ENCODE measurements at places on chromosomes 7 and 10.

DNA sequence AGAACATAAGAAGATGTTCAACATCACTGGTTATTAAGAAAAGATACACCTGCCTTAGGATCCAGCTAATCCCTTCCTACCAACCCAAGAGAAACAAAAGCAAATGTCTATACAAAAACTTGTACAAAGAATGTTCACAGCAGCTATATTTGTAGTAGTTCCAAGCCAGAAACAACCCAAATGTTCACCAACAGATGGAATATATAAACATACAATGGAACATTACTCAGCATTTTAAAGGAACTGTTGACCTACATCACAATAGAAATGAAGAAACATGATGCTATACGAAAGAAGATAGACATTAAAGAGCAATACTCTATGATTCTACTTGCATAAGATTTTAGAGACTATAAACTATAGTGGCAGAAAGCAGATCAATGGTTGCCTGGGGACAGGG is 149.4 kb downstream of the ZNF438 start:
- DNase-seq: no peak

GRCh38 chr10:106636766-106637491 is 527.6 kb downstream of the SORCS1 start:
- DNase-seq: no peak

GRCh38 chr7:128743112-128743772 is 4.1 kb downstream of the CALU start:
- DNase-seq: no peak

GRCh38 chr10:116286626-116287200 is 13.7 kb upstream of the GFRA1 start:
- no peak for DNase-seq

DNA sequence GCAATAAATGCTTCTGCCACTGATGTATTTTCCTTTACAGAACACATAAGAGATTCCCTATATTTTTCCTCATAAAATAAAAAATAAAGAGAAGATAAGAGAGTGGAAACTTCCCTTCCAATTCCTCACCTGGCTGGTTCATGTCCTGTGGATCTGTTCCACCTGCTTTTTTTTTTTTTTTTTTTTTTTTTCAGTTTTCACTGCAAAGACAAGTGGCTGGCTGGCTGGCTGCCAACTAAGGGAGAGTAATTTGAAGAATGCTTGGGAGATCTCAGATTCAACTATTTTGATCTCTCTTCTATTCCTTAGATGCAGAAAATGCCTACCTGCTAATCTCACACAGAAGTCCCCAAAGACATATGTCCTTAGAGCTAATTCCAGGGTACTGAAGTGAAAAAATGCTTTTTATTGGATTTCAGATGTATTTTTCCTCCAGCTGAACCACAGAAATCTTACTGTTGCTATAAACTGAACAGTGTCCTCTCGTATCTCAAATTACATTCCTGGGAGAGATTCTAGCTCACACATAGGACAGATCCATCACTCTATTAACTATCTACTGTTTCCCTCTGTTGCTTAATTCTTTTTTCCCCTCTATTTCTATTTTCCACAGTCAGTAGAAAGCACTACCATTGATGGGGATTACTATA is 120.8 kb downstream of the NRCAM start:
- no peak for DNase-seq

DNA sequence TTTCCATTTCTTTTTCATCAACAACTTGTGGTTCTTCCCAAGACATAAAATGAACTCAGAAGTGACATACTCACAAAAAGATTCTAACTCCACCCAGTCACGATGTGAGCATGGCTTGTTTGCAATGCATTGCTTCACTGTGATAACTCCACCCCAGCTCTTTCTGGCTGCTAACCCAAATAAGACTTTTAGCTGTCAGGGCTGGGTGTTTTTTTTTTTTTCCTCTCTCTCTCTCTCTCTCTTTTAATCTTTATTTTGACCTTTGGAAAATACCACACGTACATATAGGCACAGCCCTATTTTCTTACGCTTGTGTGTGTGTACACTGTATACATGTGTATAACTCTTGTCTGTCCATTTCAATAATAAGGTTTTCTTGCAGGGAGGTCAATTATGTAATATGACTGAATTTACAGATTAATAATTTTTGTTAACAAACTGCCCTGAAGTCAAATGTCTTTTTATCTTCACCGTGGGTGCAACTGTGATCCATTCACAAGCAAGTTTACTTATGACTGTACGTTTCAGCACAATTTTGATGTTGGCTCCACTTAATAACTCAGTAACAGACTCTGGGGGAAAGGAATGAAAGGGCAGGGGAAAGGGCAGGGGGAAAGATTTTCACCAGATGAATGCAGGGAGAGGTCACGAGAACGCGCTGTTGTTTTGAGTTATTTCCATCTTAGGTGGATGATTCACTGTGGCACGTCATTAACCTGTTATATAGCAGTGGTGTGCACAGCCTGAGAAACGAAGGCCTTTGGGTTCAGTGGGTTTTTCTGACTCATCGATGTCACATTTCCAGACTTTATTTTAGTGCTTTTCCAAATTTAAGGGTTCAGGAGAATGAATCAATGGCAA is 49.1 kb downstream of the APBB1IP start:
- DNase-seq: no peak

DNA sequence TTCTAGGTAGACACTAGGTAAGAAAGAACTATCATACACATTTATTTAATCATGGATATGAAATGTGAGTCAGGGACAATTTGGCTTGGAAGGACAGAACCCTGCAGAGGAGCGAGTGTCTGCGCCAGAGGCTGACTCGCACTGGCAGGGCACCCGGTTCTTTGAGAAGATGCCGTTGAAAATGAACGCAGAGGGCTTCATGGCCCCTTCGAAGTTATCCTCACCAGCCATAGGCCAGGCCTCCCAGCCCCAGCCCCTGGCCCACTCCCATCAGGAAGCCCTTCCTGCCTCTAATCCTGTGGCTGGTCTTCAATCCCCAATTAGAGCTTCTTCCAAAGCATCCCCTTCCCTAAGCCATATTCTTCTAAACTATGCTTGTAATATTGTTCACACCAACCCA is 239.8 kb downstream of the TCERG1L start:
- peak; percentile 4 for DNase-seq

DNA sequence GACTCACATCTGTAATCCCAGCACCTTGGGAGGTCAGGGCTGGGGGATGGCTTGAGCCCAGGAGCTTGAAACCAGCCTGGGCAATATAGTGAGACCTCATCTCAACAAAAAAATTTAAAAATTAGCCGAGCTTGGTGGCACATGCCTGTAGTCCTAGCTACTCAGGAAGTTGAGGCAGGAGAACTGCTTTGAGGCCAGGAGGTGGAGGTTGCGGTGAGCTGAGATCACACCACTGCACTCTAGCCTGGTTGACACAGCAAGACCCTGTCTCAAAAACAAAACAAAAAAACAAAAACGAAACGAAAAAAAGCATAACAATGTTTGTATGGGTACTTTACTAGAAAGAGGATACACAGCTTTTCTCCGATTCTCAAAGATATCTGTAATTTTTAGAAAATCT is 31.8 kb downstream of the WNT16 start:
- DNase-seq: no peak

- DNase-seq: no peak
Measured at GRCh38 chr7:117068511-117069145, 115.3 kb downstream of the ST7 start.

DNA sequence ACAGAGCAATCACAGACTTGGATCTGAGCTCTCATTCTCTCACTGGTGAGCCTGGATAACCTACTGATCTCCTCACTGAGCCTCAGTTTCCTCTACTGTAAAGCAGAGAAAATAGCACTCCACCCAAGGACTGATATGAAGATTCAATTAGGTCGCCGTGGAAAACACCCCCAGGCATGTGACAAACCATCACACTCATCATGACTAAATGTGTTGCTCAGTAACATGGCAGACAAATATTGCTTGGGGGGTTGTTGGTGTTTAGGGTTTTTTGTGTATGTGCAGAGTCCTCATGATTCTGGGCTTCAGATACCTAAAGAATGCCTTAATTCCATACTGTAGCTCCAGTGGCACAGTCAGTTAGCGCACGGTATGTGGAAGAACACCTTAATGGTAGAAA is 122.1 kb upstream of the TCF7L2 start:
- no peak for DNase-seq

DNA sequence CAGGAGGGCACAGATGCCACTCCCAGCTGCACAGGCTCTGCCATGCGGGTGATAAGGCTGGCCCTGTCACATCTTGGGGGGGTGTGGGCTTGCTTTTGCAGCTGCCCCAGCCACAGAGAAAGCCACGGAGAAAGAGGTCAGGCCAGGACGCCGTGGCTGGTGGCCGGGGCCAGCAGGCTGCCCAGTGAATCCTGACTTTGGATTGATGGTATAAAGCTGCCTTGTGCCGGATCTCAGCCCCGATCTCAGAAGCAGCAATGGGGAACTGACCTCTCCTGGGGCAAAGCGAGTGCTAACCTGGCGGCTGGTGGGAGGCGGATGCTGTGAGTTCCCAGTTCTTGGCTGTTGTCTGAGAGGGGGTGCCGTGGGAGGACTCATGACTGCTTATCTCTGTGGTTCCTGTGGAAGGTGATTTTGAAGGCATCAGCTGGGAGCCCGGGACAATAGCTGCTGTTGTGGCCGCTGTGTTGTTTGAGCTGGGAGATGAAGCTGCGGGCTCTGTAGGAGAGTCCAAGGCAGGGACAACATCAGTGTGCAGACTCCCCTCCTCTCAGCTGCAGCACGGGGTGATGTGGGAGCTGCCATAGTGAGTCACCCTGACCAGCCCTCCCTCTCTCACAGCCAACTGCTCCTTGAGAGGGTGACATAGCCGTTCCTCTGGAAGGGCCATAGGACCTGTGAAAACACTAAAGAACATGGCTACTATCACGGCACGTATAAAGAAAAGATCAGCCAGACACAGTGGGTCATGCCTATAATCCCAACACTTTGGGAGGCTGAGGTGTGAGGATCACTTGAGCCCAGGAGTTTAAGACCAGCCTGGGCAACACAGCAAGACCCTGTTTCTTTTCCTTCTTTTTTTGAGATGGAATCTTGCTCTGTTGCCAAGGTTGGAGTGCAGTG is 17.0 kb downstream of the IL15RA start:
- DNase-seq: no peak

GRCh38 chr10:94963901-94964300 is 25.4 kb downstream of the CYP2C9 start:
- DNase-seq: no peak

DNA sequence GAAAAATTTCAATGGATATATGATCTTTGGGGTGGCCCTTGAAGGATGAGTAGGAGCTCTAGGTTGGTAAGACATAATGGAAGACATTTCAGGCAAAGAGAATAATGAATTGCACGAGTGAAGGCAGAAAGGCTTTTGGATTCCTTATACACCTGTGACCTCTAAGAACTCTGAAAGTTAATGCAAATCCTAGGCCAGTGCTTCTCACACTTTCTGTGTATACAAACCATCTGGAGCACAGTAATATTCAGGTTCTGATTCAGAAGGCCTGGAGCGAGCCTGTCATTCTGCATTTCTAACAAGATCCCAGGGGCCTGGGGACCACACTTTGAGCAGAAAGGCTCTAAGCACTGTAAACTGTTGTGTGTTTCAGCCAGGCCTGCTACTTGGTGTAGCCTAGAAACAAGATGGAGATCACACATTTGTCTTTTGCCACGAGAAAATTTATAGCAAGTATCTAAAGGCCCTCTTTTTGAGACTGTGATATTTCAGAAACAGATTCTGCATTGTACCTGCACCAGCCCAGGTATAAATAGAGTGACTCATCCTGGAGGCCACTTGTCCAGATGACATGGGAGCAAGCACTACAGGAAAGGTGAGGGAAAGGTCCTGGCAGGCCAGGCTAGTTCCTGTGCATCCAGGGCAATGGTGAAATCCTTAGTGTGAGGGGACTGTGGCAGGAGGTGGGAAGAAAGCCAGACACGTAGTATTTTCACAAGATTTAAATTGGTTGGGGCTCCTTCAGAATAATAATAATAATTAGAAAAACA is 24.4 kb downstream of the MRPS33 start:
- DNase-seq: no peak

- no peak for DNase-seq
Measured at GRCh38 chr7:152145853-152146466, 120.5 kb downstream of the GALNT11 start.

- DNase-seq: no peak
Measured at GRCh38 chr7:41785265-41785664, 82.4 kb upstream of the INHBA start.

DNA sequence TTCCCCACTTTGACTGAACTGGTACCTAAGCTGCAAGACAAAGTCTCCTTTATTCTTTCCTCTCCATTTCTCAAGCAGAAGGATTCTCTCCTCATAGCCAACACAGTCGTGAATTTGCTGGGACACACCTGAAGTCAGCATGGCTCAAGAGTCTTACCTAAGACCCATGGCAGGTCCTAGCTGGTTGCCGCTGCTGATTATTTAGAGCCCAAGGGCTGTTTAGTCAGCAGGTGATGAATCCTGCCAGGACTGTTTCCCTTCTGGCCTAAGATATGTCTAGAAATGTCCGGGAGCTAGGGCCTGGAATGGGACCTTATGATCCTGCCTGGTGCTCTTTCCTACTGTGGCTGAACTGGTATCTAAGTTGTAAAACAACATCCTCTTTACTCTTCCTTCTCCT is 82.8 kb downstream of the AHCYL2 start:
- DNase-seq: no peak

Measured in activated CD8-positive, alpha-beta memory T cell treated with anti-CD3 and anti-CD28 coated beads for 24 hours (primary cell).